ENCODE measurements at places on chromosomes 4 and X. TPM values are rescaled to one million over a fixed set of nuclear protein-coding genes. Genes with fewer than 3 reads are reported as not detected.

DNA sequence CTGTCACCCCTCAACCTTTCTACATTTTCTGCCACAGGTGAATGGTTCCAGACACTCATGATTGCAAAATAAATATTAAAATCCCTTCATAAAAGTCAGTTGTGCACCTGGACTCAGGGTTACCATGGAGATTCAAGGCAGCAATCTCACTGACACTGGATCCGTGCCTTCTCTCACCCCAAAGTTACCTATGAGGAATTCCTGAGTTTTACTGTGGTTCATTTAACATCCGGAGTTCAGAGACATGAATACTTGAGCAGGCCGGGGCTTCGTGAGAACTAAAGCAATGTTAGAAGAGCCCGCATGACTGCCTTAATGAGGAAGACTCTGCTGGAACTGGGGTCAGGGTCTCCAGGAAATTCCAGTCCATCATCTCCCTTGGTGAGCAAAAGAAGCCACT is 12.5 kb upstream of the CLNK start:
- no peak for DNase-seq

DNA sequence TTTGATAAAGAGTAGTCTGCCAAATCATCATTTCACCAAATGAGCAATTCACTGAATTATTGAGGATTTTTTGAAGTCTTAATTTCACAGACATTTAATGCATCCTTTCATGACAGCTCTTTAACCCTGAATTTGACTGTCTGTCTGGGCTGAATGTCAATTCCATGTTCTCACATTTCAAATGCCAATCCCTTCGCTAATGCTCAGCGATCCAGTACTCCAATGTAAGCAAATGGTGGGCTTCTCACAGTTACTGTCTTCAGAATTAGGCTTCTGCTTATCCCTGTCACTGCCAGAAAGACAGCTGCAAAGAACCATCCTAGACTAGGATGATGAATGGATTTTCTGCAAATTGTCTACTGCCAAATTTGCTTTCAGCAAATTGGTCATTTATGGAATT is 36.2 kb upstream of the USP38 start:
- DNase-seq, result no peak

- no peak for DNase-seq
Observed at GRCh38 chr4:47109379-47109778, 78.0 kb downstream of the GABRB1 start.

GRCh38 chr4:46249106-46249505 is 125.3 kb upstream of the GABRG1 start:
- no peak for DNase-seq

YIPF6 gene
- 41.3 TPM for total RNA-seq

GRCh38 chrX:118974908-118975671 is 672 bp downstream of the LONRF3 start:
- peak; percentile 46 for DNase-seq

GRCh38 chr4:101695176-101695575 is 95.4 kb upstream of the BANK1 start:
- DNase-seq, result no peak

SPIN3 gene
- 23.8 TPM for total RNA-seq

GRCh38 chr4:36414248-36414647 is 132.8 kb downstream of the DTHD1 start:
- DNase-seq, result no peak

GRCh38 chr4:2060611-2061185 is 1.6 kb downstream of the NAT8L start:
- DNase-seq, result no peak

DNA sequence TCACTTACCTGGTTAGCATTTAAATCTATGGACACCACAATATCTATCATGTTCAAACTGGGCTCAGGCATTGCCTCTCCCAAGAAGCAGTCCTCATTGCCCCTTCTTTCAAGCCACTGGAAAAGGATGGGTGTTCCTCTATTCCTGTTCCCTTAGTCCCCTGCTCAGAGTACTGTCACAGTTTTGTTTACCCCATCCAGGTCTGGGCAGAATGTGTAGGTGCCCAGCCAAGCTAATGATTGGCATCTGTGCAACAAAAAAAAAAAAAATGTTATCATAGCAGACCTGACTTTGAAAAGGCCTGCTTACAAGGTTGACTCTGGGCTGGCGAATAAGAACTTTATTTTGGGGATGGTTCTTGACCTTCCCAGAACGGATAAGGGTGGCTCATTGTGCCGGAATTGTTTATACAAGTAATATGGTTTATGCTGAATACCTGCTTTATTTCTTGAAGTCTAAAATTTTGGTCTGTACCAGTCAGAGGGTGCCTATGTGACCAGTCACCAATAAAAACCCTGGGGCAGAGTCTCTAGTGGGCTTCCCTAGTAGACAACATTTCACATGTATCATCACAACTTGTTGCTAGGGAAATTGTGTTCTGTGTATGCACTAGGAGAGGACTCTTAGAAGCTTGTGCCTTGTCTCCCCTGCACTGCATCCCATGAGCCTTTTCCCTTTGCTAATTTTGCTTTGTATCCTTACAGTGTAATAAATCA is 47.9 kb downstream of the JADE3 start:
- no peak for DNase-seq

DNA sequence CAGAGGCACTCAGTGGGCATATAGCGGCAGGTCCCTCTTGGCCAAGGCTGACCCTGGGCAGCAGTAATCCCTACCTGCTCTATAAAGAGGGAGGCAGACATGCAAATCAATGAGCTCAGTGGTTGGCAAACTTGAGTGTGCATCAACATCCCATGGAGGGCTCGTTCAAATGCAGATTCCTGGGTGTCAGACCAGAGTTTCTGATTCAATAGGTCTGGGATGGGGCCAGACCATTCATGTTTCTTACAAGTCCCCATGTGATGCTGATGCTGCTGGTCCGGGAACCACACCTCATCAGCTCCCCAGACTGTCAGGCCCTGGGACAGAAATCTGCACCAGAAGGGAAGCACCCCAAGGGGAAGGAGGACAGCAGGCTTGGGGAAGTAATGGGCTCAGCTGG is 38.9 kb upstream of the HMGB3 start:
- no peak for DNase-seq

GRCh38 chr4:38639242-38639641 is 24.8 kb upstream of the KLF3 start:
- DNase-seq, result no peak

DNA sequence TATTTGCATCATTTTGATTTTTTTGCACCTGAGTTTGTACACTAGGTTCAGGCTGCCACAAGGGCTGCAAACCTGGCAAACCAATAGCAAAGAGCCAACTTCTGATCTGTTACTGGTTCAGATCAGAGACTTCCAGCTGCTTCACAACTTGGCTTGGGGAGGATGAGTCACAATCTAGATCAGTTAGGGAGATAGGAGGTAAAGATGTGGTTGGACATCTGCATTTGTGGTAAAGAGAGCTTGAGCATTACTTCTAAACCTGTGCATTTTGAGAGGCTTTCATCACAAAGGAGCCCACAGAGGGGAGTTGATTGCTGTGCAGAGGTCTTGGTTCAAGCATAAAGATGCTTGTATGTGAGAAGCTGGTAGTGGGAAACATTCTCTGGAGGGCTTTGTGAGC is 34.5 kb downstream of the LINC00632 start:
- no peak for DNase-seq

PAGE2B gene
- total RNA-seq, result not detected

HOPX gene
- total RNA-seq, result 24.1 TPM

DNA sequence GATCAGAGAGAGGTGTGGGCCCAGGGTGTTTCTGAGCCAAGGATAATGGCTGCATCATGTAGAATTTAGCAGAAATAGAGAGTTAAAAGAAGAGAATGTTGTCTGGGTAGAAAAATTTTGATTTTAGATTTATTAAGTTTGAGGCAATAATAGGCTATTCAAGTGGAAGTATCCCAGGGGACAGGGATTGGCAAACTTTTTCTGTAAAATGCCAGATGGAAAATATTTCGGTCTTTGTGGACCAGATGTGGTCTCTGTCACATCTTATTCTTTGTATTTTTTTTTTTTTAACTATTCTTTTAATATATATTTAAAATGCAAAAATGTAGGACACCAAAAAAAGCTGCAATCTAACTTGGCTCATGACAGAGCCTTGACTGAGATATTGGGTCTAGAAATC is 33.1 kb downstream of the IL15 start:
- no peak for DNase-seq

DNA sequence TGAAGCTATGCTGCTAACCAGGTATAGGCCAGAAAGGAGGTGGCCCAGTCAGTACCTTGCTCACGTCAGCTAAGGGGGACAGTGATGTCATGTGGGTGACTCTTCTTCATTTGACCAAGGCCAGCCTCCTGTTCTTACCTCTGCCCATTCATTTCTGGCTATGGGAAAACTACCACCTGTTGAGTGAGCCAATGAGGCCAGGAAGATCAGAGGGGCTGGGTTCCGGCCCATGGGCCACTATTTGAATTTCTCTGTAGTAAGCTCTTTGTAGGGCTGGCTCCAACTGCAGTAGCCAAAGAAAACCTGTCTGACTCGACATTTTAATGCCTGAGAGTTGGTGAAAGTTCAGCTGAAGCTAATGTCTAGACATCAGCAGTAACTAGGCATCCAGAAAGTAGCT is 102.6 kb downstream of the AKAP4 start:
- no peak for DNase-seq

MAGEB1 gene
- not detected for total RNA-seq

PPP4R3C gene
- total RNA-seq, result not detected

GRCh38 chrX:148771440-148771839 is 271.0 kb downstream of the AFF2 start:
- DNase-seq, result no peak

TMEM154 gene
- 86.5 TPM for total RNA-seq

DNA sequence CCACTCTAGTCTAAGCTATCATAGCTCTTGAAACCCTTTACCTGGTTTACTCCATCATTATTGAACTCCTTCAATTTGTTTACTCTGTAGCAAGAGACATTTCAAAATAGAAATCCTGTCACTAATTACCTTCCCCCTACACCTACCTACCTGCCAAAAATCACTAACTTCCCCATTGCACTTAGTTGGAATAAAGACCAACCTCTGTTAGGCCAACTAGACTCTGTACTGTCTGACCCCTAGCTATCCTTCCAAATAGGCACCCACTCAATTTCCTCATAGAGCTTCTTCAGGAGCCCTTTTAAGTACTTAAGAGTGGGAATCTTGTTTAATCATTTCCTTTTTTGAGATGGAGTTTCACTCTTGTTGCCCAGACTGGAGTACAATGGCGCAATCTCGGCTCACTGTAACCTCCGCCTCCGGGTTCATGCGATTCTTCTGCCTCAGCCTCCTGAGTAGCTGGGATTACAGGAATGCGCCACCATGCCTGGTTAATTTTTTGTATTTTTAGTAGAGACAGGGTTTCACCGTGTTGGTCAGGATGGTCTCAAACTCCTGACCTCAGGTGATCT is 8.9 kb upstream of the CDKL2 start:
- DNase-seq, result no peak

- DNase-seq, result no peak
Observed at GRCh38 chr4:26227601-26228229, 93.1 kb upstream of the RBPJ start.

Data from ureter (tissue), 1 donor.